Esophagus squamous epithelium (tissue), 5 donors: ENCODE measurements at places on chromosomes 3 and 15.

- peak overlapping the region; percentile 69 for H3K27ac ChIP-seq
- H3K4me3 ChIP-seq = peak overlapping the region; percentile 18
- no peak for DNase-seq
- H3K27me3 ChIP-seq = no peaks in the 10 kb centered on the region
These were observed 163.3 kb downstream of the AKAP13 start for GRCh38 chr15:85543741-85544155.

- no peak overlapping the region for H3K4me3 ChIP-seq
- no peaks in the 10 kb centered on the region for H3K36me3 ChIP-seq
- H3K4me1 ChIP-seq = no peaks in the 10 kb centered on the region
- DNase-seq = no peak
- H3K27ac ChIP-seq = no peak overlapping the region
These were observed 35.9 kb downstream of the ACAN start for GRCh38 chr15:88839146-88839545.

GRCh38 chr15:85782064-85782463 is 12.7 kb downstream of the KLHL25 start:
- no peak overlapping the region for H3K4me3 ChIP-seq
- no peaks in the 10 kb centered on the region for H3K27me3 ChIP-seq
- DNase-seq = no peak
- no peaks in the 10 kb centered on the region for H3K36me3 ChIP-seq
- no peak overlapping the region for H3K27ac ChIP-seq
- H3K4me1 ChIP-seq = peaks cover 15% of the 10 kb centered on the region

GRCh38 chr15:70563561-70564095 is 199.7 kb downstream of the UACA start:
- H3K4me1 ChIP-seq = peaks cover 6% of the 10 kb centered on the region
- H3K27me3 ChIP-seq = no peaks in the 10 kb centered on the region
- no peak overlapping the region for H3K27ac ChIP-seq
- H3K36me3 ChIP-seq = no peaks in the 10 kb centered on the region
- H3K4me3 ChIP-seq = no peak overlapping the region
